NCI-H1092 (cell line): ENCODE measurements at places on chromosomes 1 and 21.

- no peak for DNase-seq
Measured at GRCh38 chr1:116817582-116818064, 63.4 kb downstream of the CD2 start.

- no peak for DNase-seq
Measured at GRCh38 chr1:177275736-177276135, 105.0 kb downstream of the BRINP2 start.

DNA sequence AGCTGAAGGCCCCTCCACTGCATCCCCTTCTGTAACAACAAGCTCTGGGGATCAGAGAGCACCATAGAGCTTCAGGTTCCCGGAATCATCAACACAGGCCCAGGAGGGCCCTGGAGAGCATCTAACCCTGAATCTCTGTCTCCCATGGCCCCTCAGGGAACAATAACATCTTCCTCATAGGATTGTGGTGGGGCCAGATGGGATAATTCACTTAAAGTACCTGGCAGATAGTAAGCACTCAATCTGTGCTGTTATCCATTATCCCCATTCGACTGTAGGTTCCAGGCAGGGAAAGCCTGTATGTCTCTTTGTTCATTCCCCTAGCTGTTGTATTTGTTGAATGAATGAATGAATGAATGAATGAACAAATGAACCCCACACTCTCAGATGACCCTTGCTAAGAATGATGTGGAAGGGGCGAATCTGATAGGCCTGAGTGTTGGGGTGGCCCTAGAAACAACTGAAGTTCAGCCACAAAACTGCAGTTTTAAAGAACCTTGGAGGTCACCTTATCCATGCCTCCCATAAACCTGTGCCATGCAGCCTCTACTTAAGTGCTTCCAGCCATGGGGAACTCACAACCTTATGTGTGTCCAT, 14.5 kb downstream of the LAPTM5 start:
- DNase-seq = no peak

- DNase-seq = no peak
Measured at GRCh38 chr1:67685558-67686266, 711 bp downstream of the GADD45A start.
